CD4-positive, alpha-beta T cell (primary cell): ENCODE measurements at places on chromosomes 3 and 15.

- DNase-seq = no peak
Measured at GRCh38 chr3:48748754-48749153, 31.7 kb upstream of the IP6K2 start.

DNA sequence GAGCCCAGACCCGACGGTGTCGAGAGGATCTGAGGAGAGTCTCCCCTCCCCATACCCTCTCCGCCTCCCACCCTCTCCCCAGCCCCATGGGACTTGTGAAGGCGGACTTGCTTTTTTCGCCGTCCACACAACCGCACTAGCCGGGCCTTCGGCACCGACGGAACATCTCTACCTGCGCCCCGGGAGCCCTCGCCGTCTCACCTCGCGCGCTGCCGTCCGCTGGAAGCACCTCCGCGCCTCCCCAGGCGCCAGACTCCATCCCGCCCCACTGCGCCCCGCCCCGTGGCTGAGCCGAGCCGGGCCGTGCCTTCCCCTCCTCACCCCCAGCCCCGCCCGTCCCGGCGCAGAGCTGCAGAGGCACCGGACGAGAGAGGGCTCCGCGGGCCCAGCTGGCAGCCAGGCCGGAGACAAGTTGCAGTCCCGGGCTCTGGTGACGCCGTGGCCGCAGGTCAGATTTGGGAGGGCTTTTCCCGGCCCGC is at the start of the genes DUOX1 and DUOXA1:
DUOX1 (plus strand) TSS at position 344 of the 479 bp plus-strand sequence. CDS start 1,973 bp downstream, outside the sequence.
DUOXA1 (minus strand) TSS at position 229 of the 479 bp plus-strand sequence. CDS start 6,865 bp downstream, outside the sequence.
- DNase-seq = no peak

GRCh38 chr3:112651516-112651915 is 10.6 kb upstream of the CCDC80 start:
- DNase-seq = no peak

- no peak for DNase-seq
Measured at GRCh38 chr15:31660816-31661215, 334.2 kb downstream of the KLF13 start.

GRCh38 chr3:77160931-77161497 is 121.1 kb downstream of the ROBO2 start:
- DNase-seq = no peak

DNA sequence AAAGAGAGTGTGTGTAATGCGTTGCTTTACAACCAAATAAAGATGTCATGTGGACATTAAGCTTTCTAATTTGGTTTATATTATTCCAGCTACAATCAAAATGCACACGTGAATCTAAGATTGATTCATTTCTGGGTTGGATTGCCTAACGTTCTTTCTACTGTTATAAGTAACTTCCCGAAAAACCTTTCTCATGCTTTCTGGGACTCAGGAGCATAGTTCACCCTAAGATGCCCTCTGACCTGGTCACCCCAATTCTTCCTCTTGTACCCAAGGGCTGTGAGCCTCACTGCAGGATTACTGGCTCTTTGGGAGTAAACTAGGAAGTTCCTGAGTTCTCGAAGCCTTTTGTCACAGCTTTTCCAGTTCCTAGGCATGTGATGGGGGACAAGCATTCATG is 12.7 kb upstream of the LMCD1 start:
- DNase-seq = no peak

DNA sequence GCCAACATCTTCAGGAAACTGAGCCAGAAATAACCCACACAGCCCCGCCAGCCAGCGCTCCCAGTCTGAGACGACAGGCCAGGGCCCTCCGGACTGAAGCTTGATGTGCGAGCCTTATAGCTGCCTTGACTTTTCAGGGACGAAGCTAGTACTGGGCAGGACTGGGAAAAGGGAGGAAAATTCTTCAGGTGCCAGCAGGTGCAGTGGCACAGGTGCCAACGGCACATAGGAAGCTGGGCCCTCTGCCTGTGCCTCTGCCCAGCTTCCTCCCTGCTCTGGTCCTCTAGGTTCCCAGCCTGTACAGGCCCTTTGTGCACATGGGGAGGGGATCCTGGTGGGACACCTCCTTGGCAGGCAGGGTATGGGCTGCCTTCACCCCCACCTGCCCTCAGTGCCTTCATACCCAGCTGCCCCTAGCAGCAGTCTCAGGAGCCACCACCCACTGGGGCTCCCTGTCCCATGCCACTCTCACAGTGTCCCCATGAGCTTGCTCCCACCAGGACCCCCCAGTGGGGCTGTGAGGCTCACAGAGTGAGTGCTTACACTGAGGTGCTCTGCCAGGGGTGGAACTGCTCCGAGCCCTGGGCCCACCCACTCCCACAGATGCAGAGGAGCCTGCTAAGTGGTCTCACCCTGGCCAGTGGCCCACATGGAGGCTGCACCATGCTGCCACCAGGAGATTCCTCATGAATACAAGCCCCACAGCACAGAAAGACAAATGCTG is 61.0 kb downstream of the DNAJB8 start:
- DNase-seq = no peak

DNA sequence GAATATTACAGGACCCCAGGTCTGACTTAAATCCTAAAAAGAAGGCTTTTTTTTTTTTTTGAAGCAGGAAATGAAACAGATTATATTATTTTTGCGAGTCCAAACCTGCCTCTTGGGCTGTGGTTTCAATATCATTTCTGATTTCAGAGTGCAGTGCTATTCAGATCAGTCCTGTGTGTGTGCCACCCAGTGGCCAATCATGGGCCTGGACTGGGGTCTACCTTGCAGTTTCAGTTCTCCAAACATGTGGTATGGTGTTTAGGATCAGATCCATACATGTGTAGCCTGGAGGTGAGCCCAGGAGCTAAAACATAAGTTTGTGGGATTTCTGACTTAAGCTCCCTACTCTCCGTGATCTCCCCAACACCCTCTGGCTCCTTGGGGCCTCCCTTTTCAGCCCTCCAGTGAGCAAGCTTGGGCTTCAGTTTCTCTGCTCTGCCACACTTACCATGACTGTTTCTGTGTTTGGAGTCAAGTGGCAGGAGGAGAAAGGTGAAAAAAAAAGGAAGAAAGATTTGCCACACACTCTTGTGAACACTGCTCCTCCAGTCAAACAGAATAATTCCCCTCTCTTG is 12.1 kb upstream of the THSD4 start:
- DNase-seq = no peak

DNA sequence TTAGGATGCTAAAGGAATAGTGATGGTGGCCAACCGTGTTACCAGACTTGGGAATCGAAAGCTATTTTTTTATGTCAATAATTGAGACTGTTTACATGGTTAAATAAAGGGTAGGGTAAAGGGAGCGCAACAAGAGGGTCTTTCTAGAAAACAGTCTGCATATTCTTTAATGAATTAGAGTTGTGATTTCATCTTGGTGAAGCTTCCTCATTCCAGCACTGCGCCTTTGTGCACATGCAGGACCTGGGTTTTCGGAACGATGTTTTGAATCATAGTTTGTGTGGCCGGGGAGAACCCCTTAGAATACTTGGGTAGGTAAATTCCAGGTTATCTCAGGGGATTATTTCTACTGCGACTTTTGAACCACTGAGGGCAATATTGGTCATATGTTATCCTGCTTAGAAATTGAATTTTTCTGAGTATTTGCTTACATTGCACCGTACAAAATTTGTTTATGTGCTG is 1.3 kb downstream of the PIK3CA start:
- peak; percentile 13 for DNase-seq

DNA sequence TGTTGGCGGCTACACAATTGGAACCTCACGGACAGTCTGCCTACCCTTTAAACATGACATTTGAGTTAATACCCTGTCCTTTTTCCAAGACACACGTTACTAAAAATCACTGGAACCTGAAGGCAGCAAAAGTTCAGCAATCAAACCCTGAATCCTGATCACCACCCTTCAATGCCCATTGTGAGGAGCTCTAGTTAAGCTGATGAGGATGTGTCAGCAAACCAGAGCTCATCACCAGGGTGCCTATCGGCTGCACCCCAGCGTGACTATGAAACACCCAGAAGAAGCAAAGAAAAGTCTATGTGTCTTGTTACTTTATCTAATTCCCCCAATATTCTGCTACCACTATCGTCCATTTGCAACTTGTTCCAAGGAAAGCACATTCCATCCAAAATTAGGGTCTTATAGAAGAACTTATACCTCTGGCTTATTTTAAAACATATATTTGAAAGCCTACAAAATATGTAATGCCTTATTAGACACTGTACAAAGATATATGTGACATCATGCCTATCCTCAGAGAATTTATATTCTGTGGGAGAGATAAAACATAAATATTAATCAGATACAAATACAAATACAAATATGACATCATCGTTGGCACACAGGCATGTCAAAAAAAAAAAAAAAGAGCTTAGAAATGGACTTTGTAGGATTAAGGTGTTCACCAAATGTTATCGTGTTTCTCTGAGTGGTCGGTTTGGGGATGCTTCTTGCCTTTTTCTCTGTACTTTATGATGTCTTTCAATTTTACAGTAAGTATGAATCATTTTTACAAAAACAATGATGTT is 219.7 kb upstream of the SETMAR start:
- no peak for DNase-seq

DNA sequence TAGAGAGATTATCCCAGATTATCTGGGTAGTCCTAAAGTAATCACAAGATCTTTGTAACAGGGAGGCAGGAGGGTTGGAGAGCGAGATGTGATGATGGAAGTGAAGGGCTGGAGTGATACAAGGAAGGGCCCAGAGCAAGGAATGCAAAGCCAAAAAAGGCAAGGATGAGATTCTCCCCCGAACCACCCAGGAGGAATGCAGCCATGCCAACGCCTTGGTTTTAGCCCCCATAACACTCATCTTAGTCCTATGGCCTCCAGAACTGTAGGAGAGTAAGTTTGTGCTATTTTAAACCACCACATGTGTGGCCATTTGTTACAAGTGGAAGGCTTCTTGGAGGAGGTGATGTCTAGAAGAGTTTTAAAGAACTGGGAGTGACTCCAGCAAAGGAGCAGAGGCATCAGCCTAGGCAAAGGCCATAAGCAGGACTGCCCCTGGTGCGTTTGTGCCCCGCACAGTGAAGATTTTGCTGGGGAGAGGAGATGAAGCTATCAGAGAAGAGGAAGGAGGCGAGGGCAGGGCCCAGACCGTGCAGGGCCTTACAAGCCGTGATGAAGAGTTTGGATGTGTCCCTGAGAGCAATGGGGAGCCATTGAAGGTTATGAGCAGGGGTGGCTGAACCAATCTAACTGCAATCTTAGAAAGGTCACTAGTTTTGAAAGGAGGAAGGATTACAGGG is 25.3 kb upstream of the CORO2B start:
- no peak for DNase-seq

DNA sequence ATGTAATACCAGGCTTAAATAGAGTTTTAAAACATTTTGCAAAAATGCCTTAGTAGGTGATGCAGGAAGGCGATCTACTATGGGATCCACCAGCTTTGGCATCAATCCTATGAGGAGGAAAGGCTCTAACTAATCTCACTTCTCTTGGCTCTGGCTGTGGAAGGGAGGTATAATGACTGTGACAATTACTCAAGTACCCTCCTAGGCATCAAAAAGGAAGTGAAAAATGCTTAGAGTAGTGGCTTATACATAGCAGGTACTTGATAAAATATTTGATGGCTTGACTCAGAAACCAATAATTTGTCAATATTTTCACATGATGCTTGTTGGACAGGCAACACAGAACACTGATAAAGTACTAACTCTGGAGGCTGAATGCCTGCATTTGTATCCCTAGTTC is 34.1 kb upstream of the SERPINI2 start:
- no peak for DNase-seq

GRCh38 chr3:60309539-60310268 is 941.5 kb downstream of the FHIT start:
- DNase-seq = no peak

- no peak for DNase-seq
Measured at GRCh38 chr3:1666865-1667264, 431.8 kb upstream of the CNTN4 start.

- DNase-seq = no peak
Measured at GRCh38 chr3:62110443-62111225, 262.7 kb downstream of the FEZF2 start.

DNA sequence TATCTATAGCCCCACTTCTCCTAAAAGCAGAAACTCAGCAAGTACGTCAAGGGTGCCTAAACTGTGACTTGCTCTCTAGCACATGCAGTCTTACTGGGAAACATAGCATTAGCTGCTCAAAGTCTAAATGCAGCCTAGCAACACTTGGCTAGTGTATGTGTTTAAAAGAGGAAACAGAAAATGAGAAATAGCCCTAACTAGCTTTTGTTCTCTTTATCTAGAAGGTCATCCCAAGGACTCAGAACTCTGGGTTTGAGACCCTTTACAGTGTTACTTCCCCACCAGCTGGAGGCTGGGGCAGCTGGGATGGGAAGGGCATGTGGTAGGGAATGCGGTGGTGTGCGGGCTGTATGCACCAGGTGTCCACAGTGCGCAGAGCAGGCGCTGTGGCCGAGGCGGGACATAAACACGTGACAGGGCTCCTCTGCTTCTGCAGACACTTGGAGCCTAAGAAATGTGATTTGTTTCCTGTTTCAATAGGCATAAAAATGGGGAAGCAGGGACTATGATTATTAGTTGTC is 13.3 kb downstream of the ETV5 start:
- DNase-seq = no peak

DNA sequence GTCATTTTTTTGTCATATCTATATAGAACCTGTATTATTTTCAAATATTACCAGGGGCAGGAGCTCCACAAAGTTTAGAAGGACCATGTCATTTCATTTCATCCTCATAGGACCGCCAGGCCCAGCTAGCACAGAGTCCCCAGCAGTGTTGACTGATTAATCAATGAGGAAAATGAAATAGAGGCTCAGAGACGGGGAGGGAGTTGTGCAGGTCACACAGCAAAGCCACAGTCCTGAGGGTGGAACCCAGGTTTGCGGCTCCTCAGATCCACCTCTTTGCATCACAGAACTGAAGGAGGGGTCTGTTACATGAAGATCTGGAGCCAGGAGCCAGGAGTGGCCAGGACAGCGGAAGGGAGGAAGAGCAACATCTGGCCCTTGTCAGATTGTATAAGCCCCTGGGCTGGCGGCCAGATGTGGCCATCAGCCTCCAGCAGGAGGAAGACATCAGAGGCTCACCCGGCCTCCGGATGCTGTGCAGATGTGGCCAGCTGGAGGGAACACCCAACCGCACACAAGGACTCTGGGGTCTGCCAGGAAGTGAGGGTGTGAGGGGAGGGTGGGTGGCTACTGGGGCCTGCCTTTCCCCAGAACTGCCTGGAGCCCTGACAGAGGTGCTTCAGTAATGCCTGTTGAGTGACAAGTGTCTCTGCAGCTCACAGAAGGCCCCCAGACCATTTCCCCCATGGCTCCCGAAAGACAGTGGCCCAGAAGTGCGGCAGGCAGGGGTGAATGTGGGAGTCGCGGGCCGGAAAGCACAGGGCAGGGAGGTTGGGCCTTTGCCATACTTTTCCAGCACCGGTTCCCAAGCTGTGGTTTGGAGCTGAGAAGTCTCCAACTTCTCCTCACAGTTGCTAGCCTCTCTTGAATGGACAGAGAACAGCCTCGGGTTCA is 21.3 kb downstream of the EFCC1 start:
- no peak for DNase-seq

DNA sequence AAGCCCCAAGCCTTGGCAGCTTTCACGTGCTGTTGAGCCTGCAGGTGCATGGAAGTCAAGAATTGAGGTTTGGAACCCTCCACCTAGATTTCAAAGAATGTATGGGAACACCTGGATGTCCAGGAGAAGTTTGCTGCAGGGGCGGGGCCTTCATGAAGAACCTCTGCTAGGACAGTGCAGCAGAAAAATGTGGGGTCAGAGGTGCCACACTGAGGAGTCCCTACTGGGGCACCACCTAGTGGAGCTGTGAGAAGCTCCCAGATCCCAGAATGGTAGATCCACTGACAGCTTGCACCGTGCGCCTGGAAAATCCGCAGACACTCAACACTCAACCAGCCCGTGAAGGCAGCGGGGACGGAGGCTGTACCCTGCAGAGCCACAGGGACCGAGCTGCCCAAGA is 201.6 kb downstream of the OCA2 start:
- DNase-seq = no peak
